Esophagus muscularis mucosa (tissue), 4 donors: ENCODE measurements at places on chromosomes 13 and 19. TPM values are rescaled to one million over a fixed set of nuclear protein-coding genes. Genes with fewer than 3 reads are reported as not detected.

GJB6 gene
- not detected for total RNA-seq

GPR18 gene
- not detected for total RNA-seq

RRAS gene
- 134 TPM for total RNA-seq

ZNF324B gene
- 9.7 TPM for total RNA-seq

TUBGCP3 gene
- 25.2 TPM for total RNA-seq

IL11 gene
- not detected for total RNA-seq

CD22 gene
- 2.5 TPM for total RNA-seq

KLK1 gene
- not detected for total RNA-seq

ZNF681 gene
- total RNA-seq = 0.65 TPM

GRK1 gene
- total RNA-seq = not detected
